ENCODE measurements at places on chromosomes 13 and 19.
A peak's percentile ranks its signal among the peaks of the same experiment; 100 is the strongest.

- DNase-seq = no peak
Measured at GRCh38 chr19:37980419-37981170, 73.6 kb downstream of the SIPA1L3 start.

- DNase-seq = no peak
Measured at GRCh38 chr13:30908416-30908980, 2.4 kb downstream of the MEDAG start.

DNA sequence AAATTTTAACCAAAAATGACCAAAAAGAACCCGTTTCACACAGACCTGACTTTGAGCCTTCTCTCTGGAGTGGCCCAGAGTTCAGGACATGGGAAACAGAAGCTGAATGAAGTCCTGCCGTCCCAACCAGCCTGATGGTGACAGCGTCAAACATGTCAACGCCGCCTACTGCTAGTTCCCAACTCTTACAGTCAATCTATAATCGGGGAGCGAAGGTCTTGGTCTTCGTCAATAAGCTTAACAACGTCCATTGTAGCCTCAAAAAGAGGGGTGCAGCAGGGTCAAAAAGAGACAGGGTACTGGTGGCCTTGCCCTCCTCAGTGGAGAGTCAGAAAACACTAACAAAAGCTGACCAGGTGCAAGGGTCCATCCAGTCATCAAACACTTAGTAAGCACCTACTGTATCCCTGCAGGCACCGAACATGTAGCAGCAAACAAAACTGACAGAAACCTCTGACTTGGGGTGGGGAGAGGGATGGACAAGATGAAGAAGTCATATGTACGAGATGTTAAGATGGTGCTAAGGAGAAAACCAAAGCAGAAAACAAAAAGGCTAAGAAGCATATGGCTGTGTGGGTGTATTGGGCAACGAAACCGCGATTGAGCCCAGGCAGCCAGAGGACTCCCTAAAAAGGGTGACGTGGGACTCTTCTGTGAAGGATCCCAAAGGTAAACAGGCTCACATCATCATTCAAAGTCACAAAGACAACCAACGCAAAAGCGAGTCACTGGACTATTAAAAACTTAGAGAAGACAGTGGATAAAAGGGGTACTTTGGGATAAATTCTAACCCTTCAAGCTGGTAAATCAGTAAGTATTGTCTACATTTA lies 12.0 kb downstream of the MLLT1 start:
- DNase-seq = no peak

- DNase-seq = no peak
Measured at GRCh38 chr19:24059563-24060295, 27.3 kb upstream of the ZNF254 start.

DNA sequence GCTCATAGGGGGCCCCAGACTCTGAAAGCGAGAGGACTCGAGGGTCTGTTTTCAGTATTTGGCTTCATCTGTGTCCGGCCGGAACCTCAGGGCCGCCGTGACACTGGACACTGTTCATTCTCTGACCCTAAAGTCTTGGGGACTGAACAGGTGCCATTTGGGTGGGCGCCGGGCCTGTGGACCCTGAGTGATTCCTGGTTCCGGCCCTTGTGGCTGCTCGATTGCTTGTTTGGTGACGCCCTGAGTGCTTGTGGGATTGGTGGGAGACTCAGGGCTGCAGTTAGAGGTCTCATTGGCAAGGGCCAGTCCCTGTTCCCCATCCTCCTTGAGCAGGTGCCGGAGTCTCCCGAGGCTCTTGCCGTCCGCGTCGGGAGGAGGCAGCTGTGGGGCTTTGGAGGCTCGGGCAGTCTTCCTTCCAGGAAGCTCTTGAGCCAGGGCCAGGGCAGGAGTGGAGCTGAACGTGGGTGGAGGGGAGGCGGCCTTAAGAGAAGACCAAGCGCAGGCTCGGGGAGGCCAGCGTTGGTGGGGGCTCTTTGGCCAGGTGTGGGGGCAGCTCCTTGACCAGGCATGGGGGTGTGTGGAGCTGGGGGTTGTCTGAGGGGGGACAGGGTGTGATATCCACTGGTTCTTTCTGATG lies 4.7 kb downstream of the PTBP1 start:
- peak; percentile 71 for DNase-seq

GRCh38 chr19:15101479-15102082 lies 5.6 kb upstream of the SYDE1 start:
- no peak for DNase-seq

- DNase-seq = no peak
Measured at GRCh38 chr13:44698066-44698465, 121.9 kb upstream of the TSC22D1 start.

All from left hindlimb (tissue), 1 donor.